Amygdala (tissue), 56 donors: ENCODE measurements at places on chromosomes 4 and X.

GRCh38 chrX:103789004-103789403, 12.4 kb downstream of the PLP1 start:
- no peak for DNase-seq

- no peak for DNase-seq
These were observed 125.5 kb downstream of the IL15 start for GRCh38 chr4:141761926-141762325.

DNA sequence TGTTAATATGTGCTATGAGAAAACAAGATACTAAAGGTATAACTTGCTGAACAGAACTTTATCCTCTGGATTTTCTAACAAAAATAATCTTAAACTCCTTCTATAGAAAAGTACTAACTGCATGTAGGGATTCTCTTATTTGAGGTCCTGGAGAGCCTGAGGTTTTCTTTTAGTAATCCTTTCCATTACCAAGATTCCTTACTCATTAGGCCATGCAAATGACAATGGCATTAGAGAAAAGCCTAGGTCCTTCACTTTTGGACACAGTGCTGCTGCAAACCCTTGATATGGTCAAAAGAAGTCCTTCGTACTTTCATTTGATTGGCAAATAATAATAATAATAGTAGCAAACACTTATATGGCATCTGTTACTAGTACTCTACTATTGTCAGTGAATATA, 3.2 kb downstream of the MMRN1 start:
- DNase-seq = no peak

- no peak for DNase-seq
These were observed 38.8 kb upstream of the STIM2 start for GRCh38 chr4:26821677-26822503.

- DNase-seq = no peak
These were observed 17.2 kb downstream of the GPR174 start for GRCh38 chrX:79161655-79162054.

GRCh38 chr4:160772668-160773067, 1391.1 kb downstream of the FSTL5 start:
- no peak for DNase-seq

GRCh38 chrX:39017716-39018115, 216.5 kb downstream of the MID1IP1 start:
- DNase-seq = no peak

GRCh38 chr4:17932041-17932440, 89.5 kb downstream of the LCORL start:
- DNase-seq = no peak

- DNase-seq = no peak
These were observed 275.3 kb upstream of the SPOCK3 start for GRCh38 chr4:167509551-167509950.

DNA sequence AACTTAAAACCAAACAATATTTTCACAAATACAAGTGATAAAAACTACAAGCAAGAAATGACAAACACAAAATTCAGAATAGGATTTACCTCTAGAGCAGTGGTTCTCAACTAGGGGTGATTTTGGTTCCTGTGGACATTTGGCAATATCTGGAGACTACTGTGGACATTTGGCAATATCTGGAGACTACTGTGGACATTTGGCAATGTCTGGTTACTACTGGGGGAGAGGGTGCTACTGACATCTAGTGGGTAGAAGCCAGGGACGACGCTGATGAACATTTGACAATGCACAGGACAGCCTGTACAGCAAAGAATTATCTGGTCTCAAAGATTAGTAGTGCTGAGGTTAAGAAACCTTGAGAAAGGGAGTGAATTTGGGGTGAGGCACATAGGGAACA, 169.8 kb downstream of the CLCN4 start:
- no peak for DNase-seq

- no peak for DNase-seq
These were observed 67.4 kb downstream of the ENPP6 start for GRCh38 chr4:184150102-184150839.

DNA sequence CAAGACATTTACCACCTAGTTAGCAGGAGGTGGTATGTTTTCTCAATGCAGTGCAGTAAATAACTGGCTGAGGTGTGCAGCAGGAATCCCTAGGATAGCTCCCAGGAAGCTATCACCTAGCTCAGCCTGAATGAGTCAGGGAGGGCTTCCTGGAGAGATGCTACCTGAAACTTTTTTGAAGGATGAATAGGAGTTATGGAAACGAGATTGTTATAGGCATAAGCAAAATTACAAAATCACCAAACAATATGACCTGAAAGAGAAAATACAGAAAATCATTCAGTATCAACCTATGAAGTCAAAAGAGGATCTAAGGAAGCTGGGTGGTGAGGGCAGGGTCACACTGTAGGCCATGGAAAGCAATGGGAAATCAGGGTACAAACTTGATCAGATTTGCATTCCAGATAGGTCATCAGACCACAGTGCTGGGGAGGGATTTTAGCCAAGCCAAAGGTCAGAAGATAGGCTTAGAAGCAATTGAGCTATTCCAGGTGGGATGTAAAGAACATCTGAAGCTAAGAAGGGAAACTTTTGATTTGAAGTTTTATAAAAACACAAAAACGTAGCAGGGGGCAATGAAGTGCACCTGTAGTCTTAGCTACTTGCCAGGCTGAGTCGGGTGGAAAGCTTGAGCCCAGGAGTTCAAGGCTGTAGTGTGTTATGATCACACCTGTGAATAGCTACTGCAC, 11.3 kb downstream of the AREG start:
- DNase-seq = no peak

- DNase-seq = no peak
These were observed 105.2 kb upstream of the STX18 start for GRCh38 chr4:4647041-4647440.

DNA sequence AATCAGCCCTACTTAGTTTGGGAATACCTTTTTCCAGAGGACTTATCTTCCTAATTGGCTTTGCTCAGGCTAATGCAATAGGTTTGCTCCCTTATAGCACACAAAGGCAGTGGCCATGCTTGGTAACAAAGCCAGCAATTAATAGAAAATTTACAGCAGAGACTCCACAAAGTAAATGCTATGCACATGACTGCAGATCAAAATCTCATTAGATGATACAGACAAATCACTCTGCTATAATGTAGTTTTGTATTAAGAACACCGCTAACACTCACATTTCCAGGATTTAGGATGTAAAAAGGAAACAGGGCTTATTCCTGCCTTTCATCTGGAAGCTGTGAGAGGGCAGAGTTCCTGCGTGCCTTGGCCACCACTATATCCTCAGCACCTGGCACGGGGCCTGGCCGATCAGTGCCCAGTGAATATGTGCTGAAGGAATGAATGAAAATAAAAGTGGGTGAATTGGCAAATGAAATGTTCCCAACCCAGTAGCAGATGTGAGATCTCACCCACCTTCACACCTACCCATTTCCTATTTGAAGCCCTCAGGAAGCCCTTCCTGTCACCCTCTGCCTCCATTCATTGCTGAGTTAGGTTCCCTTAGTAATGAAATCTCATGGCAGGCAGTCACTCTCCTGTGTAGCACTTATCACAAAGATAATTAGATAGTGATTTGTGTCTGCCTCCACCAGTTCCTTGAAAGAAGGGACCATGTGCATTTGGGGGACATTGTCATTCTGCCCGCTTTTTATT, 5.1 kb downstream of the SEPTIN6 start:
- no peak for DNase-seq

DNA sequence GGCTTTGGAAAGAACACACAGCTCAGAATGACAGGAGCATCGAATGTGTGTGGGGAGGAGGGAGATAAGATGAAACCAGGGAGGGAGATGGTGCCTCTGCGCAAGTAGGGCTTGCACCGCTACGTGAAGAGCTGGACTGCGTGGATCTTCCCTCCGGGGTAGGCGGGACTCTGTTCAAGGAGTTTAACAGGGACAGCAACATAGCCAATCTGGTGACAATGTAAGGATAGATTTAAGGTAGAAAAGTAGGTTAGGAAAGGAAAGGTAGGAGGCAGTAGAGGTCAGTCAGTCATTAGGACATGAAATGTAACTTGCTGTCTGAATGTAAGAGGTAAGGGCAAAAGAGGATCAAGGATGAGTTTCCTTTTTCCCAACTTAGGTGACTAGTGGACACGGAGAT, 152.5 kb downstream of the DCTD start:
- no peak for DNase-seq

GRCh38 chr4:159607809-159608208, 504.9 kb downstream of the RAPGEF2 start:
- no peak for DNase-seq

DNA sequence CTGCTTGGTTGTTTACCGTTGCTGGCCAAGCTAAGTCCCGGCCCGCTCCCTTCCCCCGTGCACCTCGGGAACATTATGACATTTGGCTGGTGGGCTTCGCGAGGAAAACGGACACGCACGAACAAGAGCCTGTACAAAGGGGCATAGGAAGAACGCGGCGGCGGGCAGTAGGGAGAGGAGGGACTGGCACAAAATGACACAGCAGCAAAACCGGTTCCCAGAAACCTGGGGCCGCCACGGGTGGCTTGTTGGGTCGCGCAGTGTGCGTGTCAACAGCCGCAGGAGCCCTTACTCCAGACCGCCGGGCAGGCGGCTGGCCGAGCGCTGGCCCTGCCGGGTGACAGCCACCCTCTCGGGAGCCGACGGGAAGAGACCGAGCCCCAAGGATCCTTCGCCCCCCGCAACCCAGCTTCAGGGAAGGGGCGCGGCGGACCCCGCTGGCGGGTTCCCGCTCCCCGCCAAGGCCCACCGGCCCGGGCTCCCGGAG, 1.6 kb upstream of the LIN54 start:
- peak; percentile 20 for DNase-seq

GRCh38 chrX:112820364-112821268, 20.0 kb downstream of the AMOT start:
- DNase-seq = no peak

GRCh38 chr4:104425948-104426347, 68.7 kb downstream of the CXXC4 start:
- no peak for DNase-seq

DNA sequence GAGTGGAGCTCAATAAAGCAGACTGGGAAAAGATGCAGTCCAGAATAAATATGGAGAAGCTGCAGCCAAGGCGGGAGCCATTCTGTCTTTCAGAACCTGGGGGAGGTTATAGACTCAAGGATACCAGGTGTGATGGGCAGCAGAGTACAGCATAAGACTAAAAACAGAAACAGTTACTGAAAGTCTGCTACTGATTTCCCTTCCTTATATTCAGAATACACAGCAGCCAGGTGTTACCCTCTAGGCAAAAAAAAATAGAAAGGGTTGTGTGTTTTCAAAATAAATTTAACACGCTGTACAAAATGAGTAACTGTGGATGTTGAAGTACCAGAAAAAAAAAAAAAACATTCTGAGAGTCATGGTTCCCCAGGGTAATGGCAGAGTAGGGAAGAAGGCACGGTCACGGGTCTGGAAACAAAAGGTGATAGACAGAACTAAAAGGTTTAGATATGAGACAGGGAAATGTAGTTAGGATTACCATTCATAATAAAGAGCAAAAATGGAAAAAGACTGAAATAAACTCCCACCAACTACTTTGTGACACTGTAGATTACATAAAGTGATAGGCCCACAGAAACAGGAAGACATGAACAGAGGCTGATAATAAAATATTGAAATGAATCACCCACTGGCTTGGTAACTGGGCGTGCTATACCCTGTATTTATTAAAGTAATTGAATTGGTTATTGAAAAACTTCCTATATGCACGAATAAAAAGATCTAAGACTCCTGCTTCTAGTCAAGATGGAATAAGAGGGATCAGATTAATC, 10.8 kb upstream of the HHIP start:
- DNase-seq = no peak

DNA sequence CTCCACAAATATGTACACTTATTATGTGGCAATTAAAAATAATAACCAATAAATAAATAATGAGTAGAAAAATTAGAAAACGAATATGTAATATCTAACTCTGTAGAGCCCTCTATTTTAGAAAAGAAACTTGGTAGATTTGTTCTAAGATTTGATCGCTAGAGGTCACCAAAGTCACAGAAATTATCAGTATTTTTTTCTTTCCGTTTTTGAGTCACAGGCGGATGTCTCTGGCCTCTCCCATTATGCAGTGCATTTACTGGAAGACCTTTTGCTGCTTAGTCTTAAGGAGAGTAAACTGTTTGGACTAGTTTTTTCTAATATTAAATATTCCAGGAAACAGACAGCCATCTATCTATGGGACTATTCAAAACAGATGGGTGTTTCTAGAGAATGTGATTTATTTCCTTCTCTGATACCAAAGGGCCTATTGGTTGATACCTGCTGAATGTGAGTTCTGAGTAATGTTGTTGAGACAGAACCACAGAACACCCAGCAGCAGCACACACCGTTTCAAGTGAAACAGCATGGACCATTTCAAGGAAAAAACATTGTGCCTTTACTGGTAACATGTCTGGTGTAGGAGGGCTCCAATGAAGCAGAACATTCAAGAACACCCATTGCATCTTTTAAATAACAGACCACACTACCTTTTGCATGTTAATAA, 34.0 kb upstream of the GYPA start:
- DNase-seq = no peak

GRCh38 chr4:51867689-51868448, 24.9 kb downstream of the DCUN1D4 start:
- DNase-seq = no peak
